ENCODE measurements at places on chromosomes 6 and 20. TPM values are rescaled to one million over a fixed set of nuclear protein-coding genes. Genes with fewer than 3 reads are reported as not detected.

The GNRH2 gene
- total RNA-seq = not detected

The VSX1 gene
- not detected for total RNA-seq

The MYB gene
- 0.12 TPM for total RNA-seq

The TNF gene
- total RNA-seq = not detected

The ARMH2 gene
- total RNA-seq = not detected

The TTK gene
- 55.2 TPM for total RNA-seq

The MRAP2 gene
- 4.9 TPM for total RNA-seq

The OR2B3 gene
- total RNA-seq = not detected

The CPNE5 gene
- under 0.01 TPM for total RNA-seq

The ADTRP gene
- total RNA-seq = 6.9 TPM

The HEY2 gene
- total RNA-seq = not detected

The HRH3 gene
- total RNA-seq = not detected

The CCN2 gene
- 18.2 TPM for total RNA-seq

The HS3ST5 gene
- 2.0 TPM for total RNA-seq

The CRISP3 gene
- not detected for total RNA-seq

The ARMC2 gene
- 1.7 TPM for total RNA-seq

The CLPSL1 gene
- not detected for total RNA-seq

The ASIP gene
- not detected for total RNA-seq

The PAX1 gene
- total RNA-seq = not detected

The MTCH1 gene
- 238 TPM for total RNA-seq

The RWDD2A gene
- 5.5 TPM for total RNA-seq

The WFDC12 gene
- total RNA-seq = not detected

The DNMT3B gene
- total RNA-seq = 7.4 TPM

The SCGN gene
- total RNA-seq = not detected

The TNFRSF6B gene
- total RNA-seq = 57.4 TPM

The MAFB gene
- 0.33 TPM for total RNA-seq

The ERVFRD-1 gene
- 0.12 TPM for total RNA-seq

The VSTM2L gene
- 0.66 TPM for total RNA-seq

The SLC35B3 gene
- total RNA-seq = 21.9 TPM

The LSM14B gene
- total RNA-seq = 54.5 TPM

The SLC16A10 gene
- total RNA-seq = 0.33 TPM

The MUC21 gene
- total RNA-seq = not detected

The MOXD1 gene
- total RNA-seq = 44.4 TPM

The MAS1 gene
- total RNA-seq = not detected

The HDGFL1 gene
- total RNA-seq = not detected

The CD93 gene
- 1.00 TPM for total RNA-seq

The STX7 gene
- total RNA-seq = 57.2 TPM

The PSMF1 gene
- 27.7 TPM for total RNA-seq

The CGA gene
- not detected for total RNA-seq

The PSMB1 gene
- total RNA-seq = 409 TPM

The DEFB115 gene
- total RNA-seq = not detected

The ZNF133 gene
- 28.6 TPM for total RNA-seq

The WFDC5 gene
- not detected for total RNA-seq

The SGK2 gene
- 1.1 TPM for total RNA-seq

The CLIC5 gene
- not detected for total RNA-seq

The BTNL2 gene
- not detected for total RNA-seq

All from uterine smooth muscle cell (primary cell).